Astrocyte (in vitro differentiated cells and primary cell): ENCODE measurements at places on chromosomes 11 and 22. TPM values are rescaled to one million over a fixed set of nuclear protein-coding genes. Genes with fewer than 3 reads are reported as not detected.

Gene DKK3
- 307 and 328 TPM in 2 replicates for total RNA-seq

Gene PTPN5
- 0.07 TPM in 1 of 2 replicates, not detected in the other for total RNA-seq

Gene RFPL2
- 0.25 TPM in 1 of 2 replicates, not detected in the other for total RNA-seq

Gene HPS5
- 22.6 and 28.0 TPM in 2 replicates for total RNA-seq

Gene OR52E8
- total RNA-seq, result not detected in 2 replicates

Gene SLC5A4
- total RNA-seq, result 0.14 TPM in 1 of 2 replicates, not detected in the other

Gene C22orf31
- not detected in 2 replicates for total RNA-seq

Gene OR5P2
- 1.2 and 1.4 TPM in 2 replicates for total RNA-seq

Gene LTO1
- 17.6 and 20.0 TPM in 2 replicates for total RNA-seq

Gene LSP1
- 1.3 and 1.9 TPM in 2 replicates for total RNA-seq

Gene GAL3ST1
- total RNA-seq, result 3.4 and 3.8 TPM in 2 replicates

Gene GGTLC2
- total RNA-seq, result not detected in 2 replicates

Gene ANO1
- 0.10 and 0.14 TPM in 2 replicates for total RNA-seq

Gene MRGPRX3
- not detected in 2 replicates for total RNA-seq

Gene TAF1D
- 131 and 145 TPM in 2 replicates for total RNA-seq

Gene HEPN1
- total RNA-seq, result not detected in 2 replicates

Gene UPK2
- 0.43 TPM in 1 of 2 replicates, not detected in the other for total RNA-seq

Gene HEPACAM
- total RNA-seq, result 0.19 TPM in 1 of 2 replicates, not detected in the other

Gene TSSK2
- not detected in 2 replicates for total RNA-seq

Gene PGAP2
- 22.4 and 22.5 TPM in 2 replicates for total RNA-seq

Gene TMEM45B
- total RNA-seq, result not detected in 2 replicates

Gene EFEMP2
- 97.3 and 119 TPM in 2 replicates for total RNA-seq

Gene ZNF280A
- total RNA-seq, result 0.09 TPM in 1 of 2 replicates, not detected in the other

Gene LRP4
- 19.0 and 19.9 TPM in 2 replicates for total RNA-seq

Gene RFPL3
- total RNA-seq, result not detected in 2 replicates

Gene P4HA3
- total RNA-seq, result 3.3 and 5.0 TPM in 2 replicates

Gene MS4A3
- not detected in 2 replicates for total RNA-seq

Gene KDM4E
- 0.41 TPM in 1 of 2 replicates, not detected in the other for total RNA-seq

Gene MTFP1
- 10.6 and 13.0 TPM in 2 replicates for total RNA-seq
